ENCODE measurements at places on chromosomes 6 and 20.

DNA sequence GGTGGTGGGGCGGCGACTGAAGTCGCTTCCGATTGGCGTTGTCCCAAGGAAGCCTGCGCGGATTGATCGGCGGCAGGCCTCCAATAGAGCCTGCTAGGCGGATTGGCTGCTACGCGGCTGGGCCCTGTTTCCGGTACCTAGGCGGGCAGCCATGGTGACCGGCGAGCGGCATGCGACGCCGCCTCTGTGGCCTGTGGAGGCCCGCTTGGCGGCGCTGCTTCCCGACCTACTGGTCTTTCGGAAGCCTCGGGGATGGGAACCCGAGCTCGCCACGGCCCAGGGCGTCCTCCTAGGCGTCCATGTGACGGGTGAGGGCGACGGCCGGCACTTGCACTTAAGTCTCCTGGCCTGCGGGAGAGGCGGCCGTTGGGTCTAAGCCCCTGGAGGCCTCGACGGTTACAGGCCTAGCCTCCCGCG lies 28.1 kb downstream of the NFYA start:
- no peak for DNase-seq

DNA sequence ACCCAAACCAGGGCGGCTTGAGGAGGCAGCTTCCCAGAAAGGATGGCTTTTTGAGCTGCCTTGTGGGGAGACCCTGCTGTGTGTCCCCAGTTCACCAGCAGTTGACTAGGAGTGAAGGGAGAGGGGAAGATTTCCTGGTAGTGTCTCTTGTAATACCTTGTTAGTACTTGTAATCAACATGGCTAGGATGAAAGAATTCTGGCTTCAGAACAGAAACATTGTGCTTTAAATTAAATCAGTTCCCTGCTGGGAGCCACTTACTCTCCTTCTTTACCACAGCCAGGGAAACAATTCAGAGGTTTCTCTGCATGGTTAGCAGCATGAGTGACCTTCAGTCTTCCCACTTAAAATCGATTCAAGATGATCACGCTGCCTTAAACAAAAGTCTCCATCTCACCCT lies 525.4 kb upstream of the ID4 start:
- DNase-seq, result no peak

- no peak for DNase-seq
Measured at GRCh38 chr6:70149209-70149788, 153.6 kb downstream of the COL9A1 start.

- no peak for DNase-seq
Measured at GRCh38 chr20:14488756-14489479, 151.5 kb upstream of the FLRT3 start.

- no peak for DNase-seq
Measured at GRCh38 chr6:13068586-13069210, 259.6 kb downstream of the TBC1D7 start.

DNA sequence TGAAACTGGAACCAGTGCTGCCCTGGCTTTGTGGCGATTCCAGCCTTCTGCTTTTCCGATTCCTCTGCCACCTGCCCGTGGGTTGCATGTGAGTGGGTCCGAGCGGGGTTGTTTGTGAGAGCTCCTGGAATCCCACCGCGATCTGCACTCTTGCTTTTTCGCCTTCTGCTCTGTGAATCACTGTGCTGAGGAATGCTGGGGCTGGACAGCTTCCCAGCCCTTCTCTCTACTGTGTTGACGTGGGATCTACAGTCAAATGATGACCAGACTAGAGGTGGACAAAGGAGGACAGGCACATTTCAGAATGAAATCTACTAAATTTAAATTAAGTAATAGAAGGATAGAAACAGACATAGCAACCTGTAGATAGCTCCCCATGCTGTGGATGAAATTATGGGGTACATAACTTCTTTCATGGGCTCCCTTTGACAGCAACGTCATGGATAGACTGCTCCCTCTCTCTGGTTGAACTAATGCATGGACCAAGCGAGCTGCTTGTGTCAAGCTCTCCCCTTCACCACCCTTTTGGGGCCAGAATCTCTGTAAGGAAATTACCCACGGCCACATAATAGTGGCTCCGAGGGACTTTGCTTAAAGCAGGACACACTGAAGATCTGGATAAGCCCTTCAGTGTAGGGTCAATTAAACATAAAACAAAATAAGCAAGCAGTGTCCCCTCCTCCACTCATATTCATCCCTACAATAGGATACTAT lies 2.0 kb downstream of the FNDC1 start:
- DNase-seq, result no peak

DNA sequence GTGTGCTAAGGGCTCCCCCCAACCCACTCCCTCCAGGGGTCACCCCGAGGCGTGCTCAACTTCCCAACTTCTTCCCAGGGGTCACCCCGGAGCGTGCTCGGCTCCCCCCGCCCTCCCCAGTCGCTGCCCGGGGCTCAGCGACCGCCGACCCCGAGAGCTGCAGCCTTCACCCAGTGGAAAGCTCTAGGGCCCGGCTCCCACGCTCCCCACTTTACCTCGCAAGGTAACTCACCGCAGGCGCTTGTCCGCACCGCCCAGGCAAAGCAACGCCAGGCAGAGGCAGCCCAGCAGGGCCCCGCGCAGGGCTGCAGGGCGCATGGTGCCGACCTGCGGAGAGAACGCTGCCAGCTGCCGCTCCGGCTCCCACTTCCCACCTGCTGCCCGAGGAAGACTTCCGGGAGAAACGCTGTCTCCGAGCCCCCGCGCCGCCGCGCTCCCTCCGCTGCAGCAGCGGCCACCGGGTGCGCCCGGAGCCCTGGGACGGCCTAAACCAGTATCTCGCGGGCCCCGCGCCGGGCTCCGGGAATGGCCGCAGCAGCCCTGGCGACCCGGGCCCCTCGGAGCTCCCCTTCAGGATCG lies 396 bp downstream of the RNASET2 start:
- no peak for DNase-seq

- DNase-seq, result no peak
Measured at GRCh38 chr6:70479236-70479635, 65.9 kb downstream of the FAM135A start.

DNA sequence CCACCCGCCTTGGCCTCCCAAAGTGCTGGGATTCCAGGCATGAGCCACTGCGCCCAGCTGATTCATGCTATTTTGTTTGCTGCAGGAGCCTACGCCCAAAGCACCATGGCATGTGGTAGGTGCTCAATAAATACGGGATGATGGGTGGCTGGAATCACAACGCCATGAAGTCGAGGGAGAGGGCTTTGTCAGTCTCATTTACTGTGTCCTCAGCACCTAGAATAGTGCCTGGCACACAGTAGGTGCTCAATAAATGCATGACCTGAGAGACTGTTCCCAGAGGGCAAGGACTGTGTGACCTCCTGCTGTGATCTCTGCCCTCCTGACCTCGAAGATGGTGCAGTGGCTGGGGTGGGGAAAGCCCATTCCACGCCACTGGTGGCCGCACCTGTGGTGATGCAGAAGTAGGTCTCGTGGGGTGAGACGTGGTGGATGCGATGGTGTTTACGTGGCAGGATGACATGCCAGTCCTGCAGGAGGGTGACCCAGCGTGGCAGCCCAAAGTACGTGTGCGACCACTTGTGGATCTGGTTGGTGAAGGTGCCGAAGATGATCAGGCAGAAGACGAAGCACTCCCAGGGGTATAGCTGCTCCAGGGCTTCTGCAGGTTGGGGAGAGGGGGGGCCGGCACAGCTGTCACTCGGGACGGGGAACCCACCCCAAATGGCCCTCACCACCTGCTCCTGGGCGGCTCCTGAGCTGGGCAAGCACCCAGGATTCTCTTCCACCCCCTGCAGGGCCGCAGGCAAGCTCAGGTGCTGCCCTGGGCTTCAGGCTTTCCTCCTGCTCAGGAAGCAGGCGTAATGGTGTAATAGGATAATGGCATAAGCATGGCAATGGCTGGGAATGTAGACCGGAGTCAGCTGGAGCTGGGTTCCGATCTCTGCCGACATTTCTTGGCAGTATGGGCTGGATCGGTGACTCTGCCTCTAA lies 14.9 kb upstream of the UBE2V1 start:
- no peak for DNase-seq

- DNase-seq, result no peak
Measured at GRCh38 chr6:1175877-1176276, 136.0 kb upstream of the FOXQ1 start.

DNA sequence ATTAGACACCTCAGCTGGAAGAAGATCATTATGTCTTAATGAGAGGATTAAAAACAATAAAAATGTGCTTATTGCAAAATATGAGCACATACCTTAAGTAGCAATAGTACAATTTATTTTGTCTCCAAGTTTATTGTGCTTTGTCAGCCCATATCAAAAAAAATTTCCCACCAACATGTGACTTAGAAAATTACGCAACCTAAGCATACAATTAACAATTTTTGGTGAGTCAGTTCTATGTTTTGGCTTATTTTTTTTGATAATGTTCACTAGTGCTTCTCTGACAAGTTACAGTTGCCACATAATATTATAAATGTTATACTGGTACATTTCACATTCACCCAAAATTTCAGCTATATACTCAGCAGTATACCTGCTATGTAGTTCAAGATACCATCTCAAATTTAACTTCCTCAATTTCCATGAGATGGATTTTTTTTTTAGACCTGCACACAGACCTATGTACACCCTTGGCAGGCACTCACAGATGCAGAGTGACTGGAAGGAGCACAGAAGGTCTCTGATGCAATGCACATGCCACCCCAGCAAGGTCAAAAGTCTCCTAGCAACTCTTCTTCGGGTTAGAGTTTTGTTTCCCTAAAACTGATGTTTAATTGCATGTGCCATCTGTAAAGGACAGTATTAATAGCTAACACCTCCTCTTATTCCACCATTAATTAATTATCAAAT lies 112.4 kb downstream of the PRKN start:
- DNase-seq, result no peak

- DNase-seq, result no peak
Measured at GRCh38 chr6:91509711-91510110, 922.8 kb upstream of the MAP3K7 start.

GRCh38 chr20:62832951-62833391 lies 16.1 kb downstream of the COL9A3 start:
- no peak for DNase-seq

DNA sequence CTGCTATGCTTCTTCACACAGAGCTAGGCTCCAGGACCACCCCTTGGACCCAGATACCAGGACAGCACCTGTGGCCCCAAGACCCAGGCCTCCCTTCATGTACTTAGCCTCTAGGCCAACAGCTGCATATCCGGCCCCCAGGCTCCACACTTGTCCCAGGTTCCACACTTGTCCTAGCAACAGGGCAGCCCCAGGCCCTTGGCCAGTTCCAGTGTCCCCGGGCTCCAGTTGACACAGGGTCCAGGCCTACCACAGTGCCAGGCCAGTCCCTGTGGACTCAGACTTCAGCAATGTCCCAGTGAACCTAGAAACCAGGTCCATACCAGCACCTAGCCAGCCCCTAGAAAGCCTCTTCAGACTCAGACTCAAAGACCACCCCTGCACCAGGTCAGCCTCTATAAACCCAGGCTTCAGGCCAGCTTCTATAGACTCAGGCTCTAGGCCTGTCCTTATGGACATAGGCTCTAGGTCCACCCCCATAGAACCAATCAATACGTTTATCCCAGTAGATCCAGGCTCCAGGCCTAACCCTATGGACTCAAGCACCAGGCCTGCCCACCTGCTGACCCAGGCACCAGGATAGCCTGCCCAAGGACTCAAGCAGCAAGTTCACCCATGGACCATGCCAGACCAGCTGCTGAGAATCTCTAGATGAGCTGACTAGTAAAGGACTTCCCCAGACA lies 46.3 kb downstream of the RCAN2 start:
- DNase-seq, result no peak

DNA sequence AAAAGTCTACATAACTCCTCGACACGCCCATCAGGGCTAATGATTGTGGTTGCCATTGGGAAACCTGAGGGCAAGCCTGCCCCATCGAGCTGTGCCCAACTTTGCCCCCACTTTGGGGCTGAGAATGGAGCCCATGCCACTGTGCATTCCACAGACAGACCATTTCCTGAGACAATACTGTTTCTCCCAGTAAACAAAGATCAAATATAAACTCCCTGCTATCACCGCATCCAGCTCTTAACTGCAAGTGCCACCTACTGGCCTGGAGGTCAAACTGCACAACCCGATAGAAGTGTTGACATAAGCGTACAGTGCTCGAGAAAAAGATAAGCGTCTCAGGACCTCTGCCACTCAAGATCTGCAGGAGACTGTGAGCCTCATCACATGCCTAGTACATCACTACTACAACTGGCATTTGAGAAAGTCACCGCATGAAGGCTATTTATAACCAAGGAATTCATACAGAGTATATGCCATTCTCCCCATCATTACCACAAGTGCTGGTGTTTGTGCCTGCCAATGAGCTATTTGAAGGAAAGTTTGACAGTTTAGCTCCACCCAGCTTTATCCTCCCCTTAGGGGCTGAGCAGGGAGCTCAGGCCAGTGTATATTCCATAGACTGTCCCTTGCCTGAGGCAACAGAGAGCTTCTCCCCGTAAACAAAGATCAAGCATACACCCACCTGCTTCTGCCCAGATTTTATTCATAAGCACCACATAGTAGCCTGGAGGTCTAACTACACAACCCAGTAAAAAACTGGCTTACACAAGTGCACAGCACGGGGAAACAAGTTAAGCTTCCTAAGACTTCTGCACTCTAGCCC lies 4.5 kb upstream of the DEFB126 start:
- no peak for DNase-seq

- no peak for DNase-seq
Measured at GRCh38 chr6:132253211-132253610, 148.1 kb downstream of the MOXD1 start.

- DNase-seq, result no peak
Measured at GRCh38 chr6:84763003-84763885, 1.2 kb downstream of the TBX18 start.

DNA sequence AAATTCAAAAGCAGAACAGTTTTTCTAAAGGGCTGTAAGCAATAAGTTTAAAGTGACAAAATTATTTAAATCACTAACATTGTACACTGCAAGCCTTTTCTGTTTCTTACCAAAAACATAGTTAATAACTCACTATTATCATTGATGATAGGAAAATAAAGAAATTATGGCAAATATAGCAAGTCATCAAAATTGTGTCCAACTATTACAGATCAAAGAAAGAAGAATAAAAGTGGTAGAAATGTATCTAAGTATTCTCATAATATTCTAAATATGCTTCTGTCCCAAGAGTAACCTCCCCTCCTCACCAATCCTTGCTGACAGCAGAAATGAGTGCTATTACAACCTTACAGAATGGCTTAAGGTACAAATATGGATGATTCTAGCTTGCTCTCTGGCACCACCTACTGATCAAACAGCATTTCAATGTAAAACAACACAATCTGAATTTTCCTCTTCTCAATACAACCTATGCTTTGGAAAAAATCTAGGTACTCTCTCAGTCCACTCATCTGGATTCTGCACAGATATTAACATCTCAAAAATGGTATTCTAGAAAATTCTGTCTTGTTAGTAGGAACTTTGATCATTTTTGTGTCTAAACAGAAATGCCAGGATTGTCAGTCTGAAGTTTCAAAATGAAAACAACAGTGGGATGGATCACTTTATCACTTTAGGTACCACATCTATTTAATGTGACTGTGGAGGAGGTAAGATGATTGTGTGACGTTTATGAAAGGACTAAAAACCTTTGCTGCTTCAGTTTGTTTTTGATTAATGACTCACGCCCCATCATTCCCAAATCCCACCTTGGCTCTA lies 40.9 kb downstream of the ZFP64 start:
- DNase-seq, result peak; percentile 65

GRCh38 chr20:23889775-23890187 lies 10.2 kb upstream of the CST5 start:
- peak; percentile 36 for DNase-seq
